Activated T-cell treated with anti-CD3 and anti-CD28 coated beads, Interleukin-2, amount 50 U/mL, for 4 hours (primary cell): ENCODE measurements at places on chromosomes 2 and 18. TPM values are rescaled to one million over a fixed set of nuclear protein-coding genes. Genes with fewer than 3 reads are reported as not detected.

The PLGLB2 gene
- not detected for total RNA-seq

The RPE gene
- 44.2 TPM for total RNA-seq

The GALNT13 gene
- not detected for total RNA-seq

The KLHL29 gene
- 1.5 TPM for total RNA-seq

The POLE4 gene
- total RNA-seq = 101 TPM

The SCYGR4 gene
- total RNA-seq = not detected

The MEP1B gene
- total RNA-seq = not detected

The GPR55 gene
- 1.5 TPM for total RNA-seq

The LRRFIP1 gene
- 169 TPM for total RNA-seq

The DSG1 gene
- not detected for total RNA-seq

The C1QL2 gene
- total RNA-seq = not detected

The ZDBF2 gene
- total RNA-seq = 6.3 TPM

The LGALSL gene
- total RNA-seq = 0.73 TPM

The ANKRD29 gene
- total RNA-seq = not detected
